Posterior vena cava (tissue), 2 donors: ENCODE measurements at places on chromosomes 5 and 9. TPM values are rescaled to one million over a fixed set of nuclear protein-coding genes. Genes with fewer than 3 reads are reported as not detected.
A peak's percentile ranks its signal among the peaks of the same experiment; 100 is the strongest.

The TAL2 gene
- total RNA-seq, result not detected

The PTGS1 gene
- 20.8 TPM for total RNA-seq

The C6 gene
- total RNA-seq, result 6.9 TPM

The DNM1 gene
- total RNA-seq, result 19.0 TPM

The TMEM174 gene
- total RNA-seq, result not detected

The PLAC8L1 gene
- total RNA-seq, result not detected

The ACSL6 gene
- 0.62 TPM for total RNA-seq

The ANKRD20A1 gene
- total RNA-seq, result 2.2 TPM

The PPP3R2 gene
- total RNA-seq, result not detected

The GBGT1 gene
- 19.9 TPM for total RNA-seq

The TMEM232 gene
- total RNA-seq, result 2.5 TPM

The SPINK4 gene
- total RNA-seq, result not detected

The FGFR4 gene
- total RNA-seq, result 1.0 TPM

The PCDHA1 gene
- total RNA-seq, result not detected

DNA sequence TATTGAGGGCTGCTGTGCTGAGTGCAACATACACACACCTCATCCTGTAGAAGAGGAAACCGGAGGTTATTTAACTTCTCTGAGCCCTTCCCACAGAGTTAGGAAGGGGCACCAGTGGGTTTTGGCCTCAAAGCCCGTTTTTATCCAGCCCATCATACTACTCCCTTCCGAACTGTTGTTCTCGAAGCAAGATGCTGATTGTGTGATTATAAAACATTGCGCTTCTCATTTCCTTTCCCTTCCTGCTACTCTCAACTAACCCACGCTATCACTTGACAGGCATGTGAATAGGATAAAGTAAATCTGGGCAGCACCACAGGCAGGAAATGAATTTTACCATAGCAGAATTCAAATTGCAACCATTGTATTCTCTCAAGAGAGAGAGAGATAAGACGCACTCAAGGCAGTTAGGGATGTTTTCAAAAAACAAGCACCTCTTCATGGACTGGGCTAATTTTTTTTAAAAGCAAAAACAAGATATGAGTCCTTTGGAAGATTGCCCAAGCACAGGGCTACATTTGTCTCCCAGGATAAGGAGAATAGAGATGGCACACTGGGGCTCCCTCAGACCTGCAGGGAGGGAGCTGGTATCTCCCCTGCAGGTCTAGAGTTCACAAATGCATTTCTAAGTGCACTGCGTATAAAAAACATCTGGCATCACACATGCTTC, 52.6 kb downstream of the GNA14 start:
- DNase-seq, result no peak

GRCh38 chr9:136122425-136123383, 4.0 kb upstream of the TMEM250 start:
- peak; percentile 93 for DNase-seq

GRCh38 chr5:149824120-149824519, 94.0 kb downstream of the PPARGC1B start:
- no peak for DNase-seq

DNA sequence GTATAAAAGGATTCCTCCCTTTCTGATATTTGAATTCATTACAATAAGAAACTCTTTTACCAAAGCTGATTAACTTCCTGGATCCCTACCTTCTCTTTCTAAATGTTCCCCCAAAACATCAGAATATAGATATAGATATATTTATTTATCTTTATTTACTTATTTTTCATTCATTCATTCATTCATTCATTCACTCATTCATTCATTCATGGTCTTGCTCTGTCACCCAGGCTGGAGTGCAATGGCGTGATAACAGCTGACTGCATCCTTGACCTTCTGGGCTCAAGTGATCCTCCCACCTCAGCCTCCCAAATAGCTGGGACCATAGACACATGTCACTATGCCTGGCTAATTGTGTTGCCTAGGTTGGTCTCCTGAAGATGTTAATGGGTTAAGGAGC, 30.7 kb downstream of the GIN1 start:
- no peak for DNase-seq

DNA sequence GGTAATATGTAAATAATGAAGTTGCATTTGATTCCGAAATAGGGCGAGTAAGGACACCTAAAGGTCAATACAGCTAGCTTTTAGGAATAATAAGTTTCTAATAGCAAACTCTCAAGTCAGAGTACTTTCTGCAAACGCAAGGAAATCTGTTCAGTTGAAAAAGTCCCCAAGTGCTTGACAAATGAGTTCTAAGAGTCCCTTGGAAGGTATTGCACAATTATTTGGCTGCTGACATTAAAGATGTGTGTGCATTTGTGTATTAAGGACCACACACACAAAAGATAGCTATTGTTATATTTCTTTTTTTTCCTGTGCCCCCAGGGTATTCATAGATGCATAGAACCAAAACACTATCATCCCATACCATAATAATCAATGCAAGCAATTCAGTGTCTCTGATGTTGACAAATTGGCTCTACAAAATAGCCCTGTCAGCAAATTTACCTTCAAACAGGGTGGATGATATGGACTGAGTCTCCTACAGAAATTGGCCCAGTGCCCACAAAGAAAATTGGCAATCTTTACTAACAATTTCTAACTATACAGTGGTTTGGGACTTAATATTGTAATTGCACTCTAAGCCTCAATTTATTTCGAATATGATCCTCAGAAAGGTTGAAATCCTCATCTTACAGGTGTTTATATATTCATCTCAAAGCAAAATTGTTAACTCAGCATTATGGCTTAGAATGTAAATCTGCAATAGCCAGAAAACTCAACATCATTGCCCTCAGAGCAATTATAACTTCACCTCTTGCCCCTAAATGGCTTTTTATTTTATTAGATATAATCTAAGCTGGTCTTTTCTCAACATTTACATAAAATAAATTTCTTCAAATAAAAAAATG, 827.2 kb downstream of the MAT2B start:
- DNase-seq, result no peak

- DNase-seq, result no peak
These were observed 92.2 kb upstream of the CKMT2 start for GRCh38 chr5:81140943-81141342.

DNA sequence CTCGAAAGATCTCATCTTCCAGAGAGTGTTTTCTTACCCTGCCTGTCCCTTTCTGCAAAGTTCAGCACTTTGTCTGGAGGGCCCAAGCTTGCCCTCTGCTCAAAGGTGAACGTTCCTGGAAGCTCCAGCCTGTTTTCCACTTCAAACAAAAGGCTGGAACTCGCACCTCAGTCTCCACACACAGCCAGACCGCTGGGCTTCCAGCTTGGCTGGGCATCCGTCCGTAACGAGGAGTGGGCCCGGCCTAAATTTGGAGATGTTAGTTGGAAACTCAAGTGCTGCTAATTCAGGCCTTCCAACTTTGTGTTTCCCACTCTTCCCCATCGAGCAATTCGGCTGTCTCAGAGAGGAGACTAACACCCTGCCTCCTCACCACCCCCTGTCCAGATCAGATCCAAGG, 35.1 kb downstream of the FGF18 start:
- no peak for DNase-seq

GRCh38 chr9:17216011-17216410, 81.2 kb downstream of the CNTLN start:
- DNase-seq, result no peak

DNA sequence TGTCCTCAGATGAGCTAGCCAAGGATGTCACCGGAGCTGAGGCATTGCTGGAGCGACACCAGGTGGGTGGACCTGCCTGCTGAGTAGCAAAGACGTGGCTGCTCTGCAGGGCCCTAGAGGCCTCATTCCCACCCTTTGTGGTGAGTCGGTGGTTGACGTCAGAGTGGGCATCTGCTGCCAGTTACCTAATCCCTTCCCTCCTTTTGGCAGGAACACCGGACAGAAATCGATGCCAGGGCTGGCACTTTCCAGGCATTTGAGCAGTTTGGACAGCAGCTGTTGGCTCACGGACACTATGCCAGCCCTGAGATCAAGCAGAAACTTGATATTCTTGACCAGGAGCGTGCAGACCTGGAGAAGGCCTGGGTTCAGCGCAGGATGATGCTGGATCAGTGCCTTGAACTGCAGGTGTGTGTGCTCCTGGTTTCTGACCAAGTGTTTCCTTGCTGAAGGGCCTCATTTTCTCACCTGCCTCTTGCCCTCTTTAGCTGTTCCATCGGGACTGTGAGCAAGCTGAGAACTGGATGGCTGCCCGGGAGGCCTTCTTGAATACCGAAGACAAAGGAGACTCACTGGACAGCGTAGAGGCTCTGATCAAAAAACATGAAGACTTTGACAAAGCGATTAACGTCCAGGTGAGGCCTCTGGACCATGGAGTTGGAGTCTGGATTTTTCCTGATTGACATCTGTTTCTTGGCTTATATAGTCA, 48.9 kb downstream of the DYNC2I2 start:
- no peak for DNase-seq

DNA sequence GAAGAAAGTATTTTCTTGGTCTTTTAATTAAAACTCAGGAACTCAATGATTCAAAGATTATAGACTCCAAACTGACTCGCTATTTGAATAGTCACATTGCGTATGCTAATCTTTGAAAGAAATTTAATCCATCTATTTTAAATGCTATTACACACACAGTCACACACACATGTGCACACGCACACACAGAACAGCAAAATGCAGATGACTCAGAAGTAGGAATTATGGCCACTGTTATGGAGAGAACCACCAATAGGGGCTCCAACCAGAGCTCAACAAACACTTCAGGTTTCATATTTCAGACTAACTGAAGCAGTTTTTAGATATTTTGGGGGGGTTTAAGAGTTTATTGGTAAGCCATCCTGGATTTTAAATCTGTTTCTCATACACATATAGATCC, 1917.9 kb downstream of the EFNA5 start:
- no peak for DNase-seq

DNA sequence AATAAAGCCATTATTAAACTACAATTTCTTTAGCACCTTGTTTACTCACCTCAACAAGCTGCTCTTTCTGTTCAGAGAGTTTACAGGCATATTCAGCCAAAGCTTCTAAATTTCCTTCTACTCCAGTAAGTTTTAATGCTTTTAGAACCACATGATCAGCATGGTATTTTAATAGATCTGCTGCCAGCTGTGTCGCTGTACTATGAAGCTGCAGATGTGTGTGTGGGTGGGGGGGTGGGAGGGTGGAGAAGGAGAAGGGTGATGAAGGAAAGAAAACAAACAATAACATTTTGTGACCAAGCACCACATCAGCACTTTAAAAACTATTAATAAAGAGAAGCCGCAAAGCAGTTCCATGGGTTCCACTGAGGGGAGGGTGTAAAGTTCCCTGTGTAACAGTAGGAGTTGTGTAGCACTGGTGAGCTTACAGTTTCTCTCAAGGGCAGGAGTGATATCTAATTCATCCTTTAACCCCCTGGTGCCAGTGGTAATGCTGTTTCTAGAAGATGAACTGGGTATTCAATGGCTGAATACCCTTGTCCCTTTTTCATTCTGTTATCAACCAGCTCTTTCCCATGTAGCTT, 38.5 kb downstream of the ABITRAM start:
- no peak for DNase-seq

GRCh38 chr5:142636093-142636492, 49.8 kb downstream of the FGF1 start:
- DNase-seq, result no peak

DNA sequence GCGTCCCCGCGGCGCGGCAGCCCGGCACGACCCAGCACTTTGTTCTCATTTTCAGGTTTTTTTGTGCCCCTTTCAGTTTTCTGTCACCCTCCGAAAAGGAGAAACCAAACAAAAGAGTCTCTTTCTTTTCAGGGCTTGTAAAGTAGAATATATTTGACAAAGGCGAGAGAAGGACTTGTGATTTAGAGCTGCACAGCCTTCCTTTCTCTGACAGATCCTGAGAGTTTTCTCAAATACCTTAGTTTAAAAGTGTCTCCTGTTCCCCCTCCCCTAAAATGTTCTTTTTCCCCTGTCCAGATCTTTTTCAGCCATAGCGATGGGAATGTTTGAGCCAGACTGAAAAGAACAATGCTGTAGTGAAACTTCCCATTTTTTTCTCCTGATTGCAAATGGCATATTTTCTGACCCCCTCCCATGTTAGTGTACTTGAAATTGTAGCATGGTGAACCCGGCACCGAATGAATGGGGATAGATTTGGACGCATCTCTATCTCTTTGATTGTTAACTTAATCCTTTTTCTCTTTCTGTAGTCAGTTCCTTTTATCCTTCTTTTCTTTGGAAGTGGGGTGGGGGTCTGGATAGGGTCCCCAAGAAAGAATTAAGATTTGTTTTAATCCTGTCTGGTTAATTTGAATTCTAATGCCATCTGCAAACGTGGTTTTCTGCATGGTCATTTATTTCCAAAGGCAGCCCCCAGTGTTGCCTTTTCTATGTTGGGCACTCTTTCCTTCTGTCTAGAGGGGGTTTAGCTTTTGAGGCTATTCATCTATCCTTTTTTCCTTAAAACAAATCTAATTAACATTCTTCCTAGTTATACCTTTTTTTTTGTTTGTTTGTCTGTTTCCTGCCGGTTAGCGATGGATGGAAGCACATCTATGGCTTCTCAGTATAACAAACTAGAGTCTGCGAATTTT, 2.2 kb downstream of the ZSWIM6 start:
- DNase-seq, result no peak

- DNase-seq, result no peak
These were observed 32.7 kb upstream of the SLCO6A1 start for GRCh38 chr5:102531506-102531905.

GRCh38 chr5:159536646-159537045, 206.4 kb upstream of the IL12B start:
- DNase-seq, result no peak

GRCh38 chr9:78112406-78112805, 80.8 kb upstream of the GNAQ start:
- no peak for DNase-seq

GRCh38 chr5:120016717-120017382, 387.5 kb downstream of the FAM170A start:
- no peak for DNase-seq

DNA sequence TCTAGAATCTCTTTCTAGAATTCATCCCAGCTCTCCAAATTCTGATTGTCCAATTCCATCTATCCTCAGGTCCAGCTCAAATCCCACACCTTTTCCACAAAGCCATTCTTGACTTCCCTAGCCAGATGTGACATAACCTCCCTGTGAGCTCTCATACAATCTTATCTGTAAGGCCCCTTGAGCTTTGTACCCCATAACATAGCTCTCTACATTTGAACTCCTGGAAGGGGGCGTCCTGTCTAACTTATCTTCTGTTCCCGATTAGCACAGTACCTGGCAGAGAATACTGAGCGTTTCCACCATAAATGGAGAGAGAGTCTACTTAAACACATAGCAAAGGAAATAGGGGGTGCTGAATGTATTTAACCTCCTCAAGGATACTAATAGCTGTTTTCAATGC, 251.6 kb upstream of the RGMB start:
- DNase-seq, result no peak

GRCh38 chr9:76654051-76654461, 110.2 kb upstream of the PCA3 start:
- DNase-seq, result no peak

- DNase-seq, result no peak
These were observed 345.7 kb upstream of the WWC1 start for GRCh38 chr5:167945542-167946384.

- DNase-seq, result no peak
These were observed 598.1 kb downstream of the DNAH5 start for GRCh38 chr5:13346401-13346800.

DNA sequence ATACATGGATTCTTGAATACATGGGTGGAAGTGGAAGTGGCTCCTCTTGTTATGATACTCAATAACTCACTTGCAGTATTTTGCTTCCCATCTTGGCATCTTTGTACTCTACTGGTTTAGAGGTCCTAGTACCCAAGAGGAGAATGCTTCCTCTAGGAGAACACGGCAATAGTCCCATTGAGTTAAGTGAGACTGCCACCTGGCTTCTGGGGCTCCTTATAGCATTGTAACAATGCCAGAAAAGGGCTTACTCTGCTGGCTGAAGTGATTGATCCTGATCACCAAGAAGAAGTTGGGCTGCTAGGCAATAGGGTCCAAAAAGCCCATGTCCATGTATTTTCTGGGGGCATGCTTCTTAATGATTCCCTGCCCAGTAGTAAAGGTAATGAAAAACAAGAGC, 627.6 kb upstream of the SGCD start:
- DNase-seq, result no peak
